ENCODE measurements at places on chromosomes 7 and 10.

DNA sequence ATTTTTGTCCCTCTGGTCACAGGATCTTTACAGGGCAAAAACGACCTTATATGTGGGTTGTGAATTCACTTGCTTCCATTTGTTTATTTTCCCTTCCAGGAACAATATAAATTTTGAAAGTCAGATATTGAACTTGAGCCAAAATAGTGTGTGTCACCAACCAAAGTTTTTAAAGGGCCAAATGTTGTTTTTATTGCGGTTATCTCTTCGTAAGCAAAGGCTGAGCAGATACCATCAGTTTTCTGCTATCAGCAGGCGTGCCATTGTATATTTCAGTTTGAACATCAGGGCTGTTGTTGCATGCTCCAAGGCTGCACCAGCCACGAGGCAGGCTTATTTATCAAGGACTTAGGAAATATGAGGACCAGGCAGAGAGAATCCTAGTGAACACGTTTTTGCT, 160.3 kb downstream of the PAXIP1 start:
- DNase-seq = no peak

DNA sequence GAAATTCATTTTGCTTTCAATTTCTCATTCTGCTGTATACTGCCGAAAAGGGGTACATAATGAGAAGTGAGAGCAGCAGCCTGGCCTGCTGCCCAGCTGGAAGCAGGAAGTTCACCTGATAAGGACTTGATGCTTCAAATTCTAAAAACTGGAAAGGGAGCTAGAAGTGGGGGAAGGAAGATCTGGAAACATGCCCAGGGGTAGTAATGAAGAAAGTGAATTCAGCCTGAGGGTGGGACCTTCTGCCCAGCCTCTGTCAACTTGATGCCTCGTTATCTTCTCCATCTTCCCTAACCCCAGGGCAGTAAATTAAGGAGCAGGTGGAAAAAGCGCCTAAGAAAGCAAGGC, 69.4 kb downstream of the ARMH3 start:
- no peak for DNase-seq

- DNase-seq = no peak
Measured at GRCh38 chr10:52029628-52030027, 284.5 kb upstream of the DKK1 start.

DNA sequence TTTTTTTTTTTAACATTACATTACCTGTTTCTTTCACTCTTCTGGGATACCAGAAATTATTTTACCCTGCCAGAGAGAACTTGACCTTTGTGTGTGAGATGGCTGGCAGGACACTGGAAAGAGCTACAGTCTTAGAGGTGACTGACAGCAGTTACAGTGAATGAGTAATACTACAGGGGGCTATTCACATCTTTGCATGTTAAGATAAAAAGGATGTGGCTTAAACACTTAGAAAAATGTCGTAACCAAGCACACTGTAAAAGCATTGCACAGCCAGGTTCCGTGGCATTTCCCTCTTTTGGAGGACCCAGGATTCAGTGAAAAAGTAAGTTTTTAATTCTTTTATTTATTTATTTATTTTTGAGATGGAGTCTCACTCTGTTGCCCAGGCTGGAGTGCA, 18.8 kb upstream of the TBC1D12 start:
- no peak for DNase-seq

- DNase-seq = no peak
Measured at GRCh38 chr10:79488336-79488735, 24.0 kb upstream of the EIF5AL1 start.

DNA sequence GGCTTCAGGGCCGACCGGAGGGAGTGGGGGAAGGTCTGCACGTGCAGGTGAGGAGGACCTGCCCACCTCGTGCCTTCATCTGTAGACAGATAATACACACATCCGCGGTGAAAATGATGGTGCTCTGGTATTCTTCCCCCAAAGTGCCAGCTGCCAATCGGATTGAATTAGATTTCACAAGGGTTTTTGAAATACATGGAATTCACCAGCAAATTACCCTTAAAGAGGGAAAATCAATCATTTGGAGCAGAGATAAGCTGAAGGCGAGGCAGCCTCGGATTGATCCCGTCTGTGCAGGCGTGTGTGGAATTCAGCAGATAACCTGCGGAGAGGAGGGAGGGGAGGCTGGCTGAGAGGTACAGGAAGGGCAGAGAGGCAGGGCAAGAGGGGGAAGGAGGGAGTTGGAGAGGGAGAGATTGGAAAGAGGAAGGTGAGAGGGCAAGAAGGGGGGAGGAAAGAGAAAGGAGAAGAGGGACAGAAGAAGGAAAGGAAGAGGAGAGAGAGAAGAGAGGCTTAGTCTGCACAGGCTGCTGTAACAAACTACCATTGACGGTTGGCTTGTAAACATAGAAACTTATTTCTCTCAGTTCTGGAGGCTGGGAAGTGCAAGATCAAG, 84.2 kb downstream of the C10orf105 start:
- DNase-seq = no peak

DNA sequence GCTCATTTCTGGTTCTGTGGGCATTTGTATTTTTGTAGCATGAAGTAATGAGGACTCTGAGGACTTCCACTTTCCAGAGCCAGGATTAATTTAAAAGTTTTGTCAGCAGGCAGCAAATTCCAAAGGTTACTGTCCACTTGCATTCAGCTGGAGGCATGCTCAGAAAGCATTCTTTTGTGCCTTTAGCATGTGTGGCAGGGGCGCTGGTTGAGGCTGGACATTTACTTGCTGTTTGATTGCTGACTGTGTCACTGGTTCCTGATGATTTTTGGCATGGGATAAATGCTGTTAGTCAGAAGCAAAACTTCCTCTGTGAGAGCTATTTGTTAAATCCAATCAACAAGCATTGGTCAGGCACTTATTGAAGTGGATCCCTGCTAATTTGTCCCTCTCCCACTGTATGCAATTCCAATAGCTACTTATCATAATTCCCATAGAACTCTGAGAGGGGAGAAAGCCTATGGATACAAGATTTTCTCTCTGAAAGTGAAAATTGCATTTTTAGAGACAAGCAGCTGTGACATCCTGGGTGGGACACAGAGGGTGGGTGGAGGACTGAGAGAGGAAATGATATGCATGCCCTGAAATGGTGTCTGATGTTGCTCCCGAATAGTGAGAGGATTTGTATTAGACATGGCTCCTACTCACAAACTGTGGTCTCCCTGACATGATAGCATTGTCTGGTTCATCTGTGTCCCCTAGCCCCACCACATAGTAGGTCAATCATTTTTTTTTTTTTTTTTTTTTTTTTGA, 161.2 kb upstream of the WDR11 start:
- no peak for DNase-seq

DNA sequence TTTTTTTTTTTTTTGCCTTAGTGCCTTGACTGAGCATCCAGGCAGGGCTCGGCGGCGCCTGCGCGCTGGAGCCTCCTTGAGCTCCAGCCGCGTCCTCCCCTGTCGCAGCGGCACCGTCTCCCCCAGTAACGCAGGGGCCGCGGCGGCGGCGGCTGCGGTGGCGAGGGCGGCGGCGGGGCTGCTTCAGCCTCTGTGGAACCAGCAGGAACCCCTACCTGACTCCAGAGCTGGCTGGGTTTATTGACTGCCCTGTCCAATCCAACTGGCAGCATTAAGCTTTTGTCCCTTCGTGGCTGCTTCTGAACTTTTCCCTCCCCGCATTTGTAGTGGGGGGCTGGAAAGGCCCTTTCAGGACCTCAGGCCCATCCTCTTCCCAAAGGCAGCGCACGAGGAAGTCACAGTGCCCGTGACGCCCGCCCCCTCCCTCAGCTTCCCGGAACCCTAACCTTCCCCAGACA, at the start of gene GPR85:
GPR85 (minus strand) TSS at position 397 of the 458 bp plus-strand sequence. CDS start 2,106 bp downstream, outside the sequence.
- DNase-seq = no peak

- no peak for DNase-seq
Measured at GRCh38 chr10:119931871-119932270, 39.3 kb downstream of the SEC23IP start.

DNA sequence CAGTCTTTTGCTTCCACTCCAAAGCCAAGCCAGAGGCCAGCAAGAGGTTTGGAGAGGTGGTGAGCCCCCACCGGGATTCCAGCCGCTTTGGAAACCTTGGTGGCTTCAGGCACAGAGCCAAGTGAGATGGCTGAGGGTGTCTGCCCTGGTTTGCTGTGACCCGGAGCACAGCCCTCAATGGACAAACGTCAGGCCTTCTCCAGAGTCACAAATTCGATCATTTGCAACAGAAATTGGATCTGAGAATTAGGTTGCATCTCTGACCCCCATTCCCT, 885 bp upstream of the NKX1-2 start:
- no peak for DNase-seq

- no peak for DNase-seq
Measured at GRCh38 chr10:50367732-50368131, 116.4 kb upstream of the ASAH2 start.

DNA sequence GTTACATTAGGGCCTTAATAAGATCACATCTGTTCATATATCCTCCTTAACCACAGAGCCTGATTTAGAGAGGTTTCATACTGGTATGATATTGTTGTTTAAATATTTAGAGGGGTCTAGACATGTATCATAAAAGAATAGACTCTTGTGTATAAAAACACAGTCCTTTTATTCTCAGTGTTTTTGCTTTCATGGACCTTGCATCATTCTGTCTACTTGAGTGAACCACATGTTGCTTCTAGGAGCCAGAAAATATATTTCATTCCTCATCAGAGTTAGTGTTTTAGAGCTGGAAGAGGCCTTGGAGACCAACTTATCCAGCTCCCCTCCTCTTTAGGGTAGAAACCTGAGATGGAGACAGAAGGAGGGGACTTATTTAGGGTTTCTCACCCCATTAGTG, 312.8 kb downstream of the LRMDA start:
- no peak for DNase-seq

- DNase-seq = no peak
Measured at GRCh38 chr7:45155357-45155900, 2.2 kb upstream of the RAMP3 start.

DNA sequence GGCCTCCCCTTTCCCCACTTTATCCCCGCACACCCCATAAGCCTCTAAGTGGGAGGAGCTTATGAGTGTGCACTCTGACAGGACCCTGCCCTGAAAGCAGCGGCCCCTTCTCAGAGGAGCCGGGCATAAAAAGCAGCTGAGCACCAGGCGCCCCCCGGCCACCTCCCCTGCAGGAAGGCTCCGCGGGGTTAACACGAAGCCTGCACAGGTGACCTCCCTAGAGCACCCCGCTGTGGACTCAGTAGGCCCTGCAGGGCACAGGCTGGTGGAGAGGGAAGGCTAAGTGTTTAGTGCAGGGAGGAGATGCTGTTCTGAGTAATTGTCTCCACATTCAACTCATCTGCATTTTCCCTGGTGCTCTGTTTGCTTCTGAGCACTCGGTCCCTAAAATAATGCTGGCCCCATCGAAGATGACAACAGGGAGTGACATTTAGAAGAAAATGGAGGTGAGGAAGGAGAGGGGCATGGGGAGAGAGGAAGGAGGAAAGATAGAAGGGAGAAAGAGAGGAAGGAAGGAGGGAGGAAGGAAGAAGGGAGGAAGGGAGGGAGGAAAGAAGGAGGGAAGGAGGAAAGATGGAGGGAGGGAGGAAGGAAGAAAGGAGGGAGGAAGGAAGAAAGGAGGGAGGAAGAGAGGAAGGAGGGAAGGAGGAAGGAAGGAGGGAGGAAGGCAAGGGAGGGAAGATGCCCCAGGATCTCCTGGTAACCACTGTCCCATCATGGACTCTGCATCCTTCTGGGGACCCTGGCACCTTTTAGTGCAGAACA, 25.4 kb upstream of the CNPY1 start:
- DNase-seq = no peak

- no peak for DNase-seq
Measured at GRCh38 chr10:21529032-21529910, 3.8 kb upstream of the SKIDA1 start.

- no peak for DNase-seq
Measured at GRCh38 chr7:79911420-79911819, 223.2 kb upstream of the GNAI1 start.

DNA sequence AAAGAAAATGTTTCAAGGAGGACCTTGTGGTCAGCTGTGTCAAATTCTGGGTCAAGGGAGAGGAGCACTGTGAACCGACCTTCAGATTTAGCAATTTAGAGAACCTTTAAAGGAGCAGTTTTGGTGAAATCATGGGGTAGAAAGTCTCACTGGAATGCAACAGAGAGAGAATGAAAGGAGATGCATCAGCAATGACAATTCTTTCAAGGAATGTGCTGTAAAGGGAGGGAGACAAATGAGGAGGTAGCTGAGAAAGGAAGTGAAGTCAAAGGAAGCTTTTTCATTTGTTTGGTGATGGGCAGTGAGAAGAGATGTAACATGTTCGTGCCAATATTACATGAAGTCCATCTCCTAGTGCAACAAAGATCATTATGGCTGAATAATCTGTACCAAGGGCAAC, 166.0 kb downstream of the TSPAN12 start:
- DNase-seq = no peak

GRCh38 chr7:131726031-131726430, 169.6 kb upstream of the PODXL start:
- DNase-seq = no peak

DNA sequence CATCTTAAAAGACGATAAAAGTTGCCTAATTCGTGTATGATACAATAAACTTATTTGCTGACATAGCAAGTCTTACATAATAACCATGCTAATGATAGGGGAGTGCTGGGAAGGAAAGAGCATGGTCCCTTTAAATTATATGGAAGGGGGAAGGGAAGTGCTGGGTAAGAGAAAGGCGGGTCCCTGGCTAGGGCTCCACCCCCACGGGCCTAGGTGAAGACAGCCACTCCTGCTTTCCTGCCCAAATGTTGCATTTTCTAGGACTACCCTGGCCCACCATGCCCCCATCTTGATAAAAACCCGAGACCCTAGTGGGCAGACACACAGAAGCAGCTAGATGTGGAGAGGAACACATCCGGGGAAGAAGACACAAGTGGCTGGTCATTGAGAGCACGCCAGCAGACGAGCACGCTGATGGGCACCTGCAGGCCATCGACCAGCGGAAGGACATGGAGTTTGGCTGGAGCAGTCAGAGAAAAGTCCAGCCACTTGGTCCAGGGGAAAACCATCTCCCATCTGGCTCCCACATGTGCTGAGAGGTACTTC, 328.7 kb downstream of the ARL4A start:
- no peak for DNase-seq

DNA sequence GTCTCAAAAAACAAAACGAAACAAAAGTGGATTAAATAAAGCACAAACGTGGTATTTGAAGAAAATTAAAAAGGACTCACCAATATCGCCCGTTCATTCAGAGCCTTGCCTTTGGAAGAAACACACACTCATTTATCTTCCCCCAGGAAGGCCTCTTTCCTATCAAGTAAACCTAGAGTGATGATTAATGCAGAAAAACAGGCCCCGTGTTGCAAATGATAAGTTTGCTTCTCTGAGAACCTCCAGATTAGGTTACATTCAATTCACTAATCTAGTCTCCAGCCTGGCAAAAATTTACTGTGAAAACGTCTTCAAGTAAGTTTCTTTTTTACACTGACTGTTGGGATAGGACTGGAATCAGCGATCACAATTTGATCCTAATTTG, 78.0 kb upstream of the C1GALT1 start:
- DNase-seq = no peak

- DNase-seq = no peak
Measured at GRCh38 chr7:40773656-40774055, 638.9 kb downstream of the SUGCT start.

GRCh38 chr7:95472581-95473161, 13.1 kb upstream of the ASB4 start:
- DNase-seq = no peak

- DNase-seq = no peak
Measured at GRCh38 chr7:50684011-50684712, 98.5 kb downstream of the GRB10 start.

- no peak for DNase-seq
Measured at GRCh38 chr10:52951824-52952223, 179.2 kb upstream of the MBL2 start.

Data from stimulated activated CD4-positive, alpha-beta T cell treated with anti-CD3 and anti-CD28 coated beads, Interleukin-15, amount 100 ng/mL, for 1 hour (primary cell).